HCT116 (cell line): ENCODE measurements at places on chromosomes 2 and 18.

DNA sequence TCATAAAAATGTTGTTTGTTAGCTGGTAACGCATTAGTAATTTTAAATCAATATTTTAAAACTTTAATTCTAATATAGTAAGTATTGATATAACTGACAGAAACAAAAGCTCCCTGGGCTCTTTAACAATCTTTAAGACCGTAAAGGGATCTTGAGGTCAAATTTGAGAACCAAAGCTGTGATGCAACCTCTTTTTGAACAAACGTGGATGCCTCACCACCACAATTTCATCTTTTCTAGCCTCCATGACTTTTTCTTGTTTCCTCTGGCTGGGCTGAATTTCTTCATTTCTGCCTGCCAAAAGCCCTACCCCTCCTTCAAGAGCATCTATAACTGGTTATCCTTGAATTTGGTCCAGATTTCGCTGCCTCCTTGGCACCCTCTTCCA lies 563 bp upstream of the POLE4 start:
- DNase-seq = no peak

DNA sequence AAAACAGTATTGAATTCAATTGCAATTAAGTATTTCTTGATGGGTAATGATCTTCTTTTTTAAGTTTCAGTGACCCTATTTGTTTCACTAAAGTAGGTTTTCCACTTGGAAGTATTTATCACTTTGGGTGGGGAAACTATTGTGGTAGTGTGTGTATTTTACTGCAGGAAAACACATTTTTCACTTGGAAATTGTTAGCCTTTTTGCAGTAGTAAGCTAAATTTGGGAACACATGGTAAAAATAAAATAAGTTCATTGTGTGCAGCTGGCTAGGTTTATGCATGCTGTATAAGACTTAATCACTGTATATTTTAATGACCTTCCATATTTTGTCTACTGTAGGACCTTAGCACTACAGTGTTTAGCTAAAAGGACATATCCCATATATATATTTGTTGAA lies 28.5 kb upstream of the RTTN start:
- DNase-seq = no peak

DNA sequence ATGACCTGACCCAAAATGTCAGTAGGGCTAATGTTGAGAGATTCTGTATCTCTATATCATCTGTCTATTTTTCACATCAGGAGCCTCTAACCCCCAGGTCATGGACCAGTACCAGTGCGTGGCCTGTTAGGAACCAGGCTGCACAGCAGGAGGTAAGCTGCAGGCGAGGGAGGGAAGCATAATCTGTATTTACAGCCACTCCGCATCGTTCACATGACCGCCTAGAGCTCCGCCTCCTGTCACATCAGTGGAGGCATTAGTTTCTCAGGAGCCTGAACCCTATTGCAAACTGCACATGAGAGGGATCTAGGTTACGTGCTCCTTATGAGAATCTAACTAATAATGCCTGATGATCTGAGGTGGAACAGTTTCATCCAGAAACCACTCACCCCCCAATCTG lies 180.6 kb downstream of the RDH14 start:
- no peak for DNase-seq

DNA sequence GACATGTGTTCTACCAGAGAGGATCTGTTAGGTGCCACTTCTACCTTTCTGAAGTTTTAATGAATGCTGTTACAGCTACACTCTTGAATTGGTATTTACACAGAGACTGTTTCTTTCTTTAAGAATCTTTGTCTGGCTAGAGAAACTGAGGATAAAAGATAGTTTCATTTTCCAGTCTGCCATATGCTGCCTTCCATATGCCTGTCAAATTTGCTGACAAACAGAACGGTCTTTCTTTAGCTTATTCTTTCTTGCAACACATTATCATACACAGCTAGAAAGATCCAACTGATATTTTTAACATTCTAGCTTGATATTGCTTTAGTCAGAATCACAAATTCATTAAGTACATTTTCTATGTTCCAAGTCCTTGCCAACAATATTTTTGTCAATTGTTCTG lies 409.8 kb upstream of the CELF4 start:
- DNase-seq = no peak

DNA sequence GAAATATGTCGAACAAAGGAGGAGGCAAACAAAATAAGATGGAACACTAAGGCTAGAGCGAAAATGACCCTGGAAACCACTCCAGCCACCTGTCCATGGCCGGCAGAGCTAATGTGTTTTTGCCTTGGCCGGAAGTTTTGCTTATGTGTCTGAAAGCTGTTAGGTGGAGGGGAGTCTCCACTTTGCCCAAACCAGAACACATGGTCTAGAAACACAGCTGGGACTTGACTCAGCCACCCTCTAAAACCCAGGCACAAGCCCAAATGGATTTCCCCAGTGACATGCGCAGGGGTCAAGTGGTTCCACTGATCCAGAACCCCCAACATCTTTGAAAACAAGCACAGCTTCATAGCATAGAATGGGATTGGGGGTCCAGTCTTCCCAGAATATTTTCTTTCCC lies 159.3 kb downstream of the ZBTB7C start:
- DNase-seq = no peak

- DNase-seq = no peak
Observed at GRCh38 chr2:235384624-235385023, 109.2 kb upstream of the AGAP1 start.

- DNase-seq = no peak
Observed at GRCh38 chr2:166282154-166282553, 93.6 kb downstream of the SCN9A start.

GRCh38 chr18:74533666-74534065 lies 634 bp upstream of the CNDP1 start:
- no peak for DNase-seq

- DNase-seq = no peak
Observed at GRCh38 chr2:88170472-88170892, 336 bp downstream of the THNSL2 start.

DNA sequence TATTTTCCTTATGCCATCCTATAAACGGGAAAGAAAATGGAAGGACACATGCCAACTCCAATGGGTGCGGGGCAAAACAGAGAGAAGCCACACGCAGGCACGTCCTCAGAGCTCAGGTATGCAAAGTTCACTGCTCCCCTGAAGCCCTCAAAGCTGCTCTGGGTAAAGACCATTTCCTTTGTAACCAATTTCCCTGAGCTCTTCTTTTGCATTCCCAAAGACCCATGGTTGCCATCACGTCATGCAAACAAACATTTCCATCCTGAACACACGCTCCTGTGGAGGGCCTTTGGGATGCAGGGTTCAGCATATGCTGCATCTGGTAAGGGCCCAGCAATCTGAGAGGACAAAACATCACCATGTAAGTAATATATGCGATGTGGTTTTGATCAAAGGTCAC lies 69.4 kb downstream of the EMILIN2 start:
- no peak for DNase-seq

DNA sequence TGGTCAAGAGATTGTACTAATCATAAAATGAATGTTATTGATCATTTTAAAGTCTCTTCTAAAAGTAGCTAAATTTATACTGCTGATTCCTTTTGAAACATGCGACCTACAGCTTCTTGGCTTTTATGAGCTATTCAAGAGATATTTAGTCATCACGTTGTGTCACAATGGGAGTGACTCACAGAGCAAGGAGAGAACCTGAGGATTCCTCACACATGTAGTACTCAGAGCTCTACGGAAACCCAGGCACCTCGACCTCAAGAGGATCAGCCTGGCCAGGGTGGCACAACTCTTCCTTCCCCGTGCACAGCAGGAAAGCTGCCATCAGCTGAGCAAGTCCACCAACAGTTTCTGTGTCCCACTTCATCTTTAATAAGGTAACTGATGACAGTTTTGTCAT lies at the start of gene DHRS9:
Gene DHRS9, plus strand, starts transcription at position 223 of the 400 bp plus-strand sequence. CDS start 12,019 bp downstream, outside the sequence.
- peak; percentile 79 for DNase-seq

- no peak for DNase-seq
Observed at GRCh38 chr2:219718066-219718465, 90.6 kb downstream of the SLC4A3 start.

DNA sequence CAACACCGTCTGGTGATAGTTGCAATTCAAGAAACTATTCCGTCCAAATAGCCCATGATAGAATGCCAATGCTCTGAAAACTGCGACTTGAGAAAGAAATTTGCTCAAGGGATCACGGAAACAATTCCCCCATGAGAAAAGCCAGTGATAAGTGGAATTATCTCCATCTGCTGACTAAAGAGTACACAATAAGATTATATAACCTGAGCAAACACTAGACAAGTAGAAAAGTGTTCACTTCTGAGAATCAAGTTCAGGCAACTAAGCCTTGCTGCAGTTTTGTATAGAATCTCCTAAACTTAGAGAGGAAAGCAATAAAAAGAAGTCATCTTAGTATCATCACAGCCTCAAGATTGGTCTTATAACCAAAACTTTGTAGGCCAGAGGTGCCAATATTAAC lies 336.3 kb upstream of the NRXN1 start:
- no peak for DNase-seq

- DNase-seq = no peak
Observed at GRCh38 chr18:2917259-2918047, 70.6 kb downstream of the EMILIN2 start.

- DNase-seq = no peak
Observed at GRCh38 chr2:186629250-186629996, 39.6 kb downstream of the ITGAV start.

DNA sequence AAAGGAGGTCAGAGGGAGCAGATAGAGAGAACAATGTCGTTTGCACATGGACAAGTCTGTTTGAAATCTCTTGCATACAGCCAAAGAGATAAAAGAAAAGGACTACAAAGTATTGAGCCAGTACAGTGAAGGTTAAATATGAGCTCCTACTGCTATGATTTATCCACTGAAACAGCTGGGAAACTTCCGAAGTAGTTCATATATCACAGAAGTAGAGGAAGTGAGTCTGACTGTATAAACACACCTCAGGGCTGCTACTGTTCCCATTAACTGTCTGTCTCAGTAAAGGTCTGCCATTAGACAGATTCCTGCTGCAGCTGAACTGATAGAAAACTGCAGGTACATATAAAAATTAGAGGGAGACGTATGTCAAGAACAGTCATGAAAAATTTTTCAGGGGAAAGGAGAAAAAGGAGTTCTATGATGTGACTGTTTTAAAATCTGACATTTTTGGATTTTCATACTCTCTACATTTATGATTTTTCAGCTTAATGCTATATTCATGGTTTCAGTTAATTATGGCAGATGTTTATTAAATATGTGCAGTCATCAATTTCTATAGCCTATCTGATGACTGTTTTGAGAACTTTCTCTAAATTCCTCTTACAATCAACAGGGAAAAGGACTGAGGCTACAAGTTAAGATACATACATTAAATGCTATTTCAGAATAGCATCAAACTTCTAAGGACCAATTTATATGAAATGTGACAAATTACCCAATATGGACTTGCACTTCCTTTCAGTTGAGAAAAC lies 364.7 kb downstream of the ERBB4 start:
- DNase-seq = no peak

DNA sequence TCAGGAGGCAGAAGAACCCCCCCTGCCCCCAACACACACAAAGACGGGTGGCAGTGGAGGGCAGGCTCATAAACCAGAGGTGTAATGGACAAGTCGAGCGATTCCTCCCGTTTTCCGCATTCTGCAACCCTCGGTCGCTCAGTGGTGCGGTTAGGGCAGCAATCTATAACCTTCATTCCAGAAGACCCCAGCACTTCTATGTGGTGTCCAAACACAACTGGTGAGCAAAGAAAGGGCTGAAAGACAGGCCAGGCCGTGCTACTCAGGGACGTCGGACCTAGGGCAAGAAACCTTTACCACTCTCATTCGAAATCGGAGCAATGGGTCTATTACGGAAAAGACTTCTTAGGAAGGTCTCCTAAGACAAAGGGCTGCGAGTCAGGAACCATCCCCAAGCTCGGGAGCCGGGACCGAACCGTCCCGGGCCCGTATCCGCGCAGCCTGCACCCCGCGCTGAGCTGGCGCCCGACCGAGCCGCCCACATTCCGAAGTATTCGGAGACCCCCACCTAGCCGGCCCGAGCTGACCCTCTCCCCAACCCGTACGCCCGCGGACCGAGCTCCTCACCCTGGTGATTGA lies 568 bp downstream of the ARL5A start:
- DNase-seq = no peak

DNA sequence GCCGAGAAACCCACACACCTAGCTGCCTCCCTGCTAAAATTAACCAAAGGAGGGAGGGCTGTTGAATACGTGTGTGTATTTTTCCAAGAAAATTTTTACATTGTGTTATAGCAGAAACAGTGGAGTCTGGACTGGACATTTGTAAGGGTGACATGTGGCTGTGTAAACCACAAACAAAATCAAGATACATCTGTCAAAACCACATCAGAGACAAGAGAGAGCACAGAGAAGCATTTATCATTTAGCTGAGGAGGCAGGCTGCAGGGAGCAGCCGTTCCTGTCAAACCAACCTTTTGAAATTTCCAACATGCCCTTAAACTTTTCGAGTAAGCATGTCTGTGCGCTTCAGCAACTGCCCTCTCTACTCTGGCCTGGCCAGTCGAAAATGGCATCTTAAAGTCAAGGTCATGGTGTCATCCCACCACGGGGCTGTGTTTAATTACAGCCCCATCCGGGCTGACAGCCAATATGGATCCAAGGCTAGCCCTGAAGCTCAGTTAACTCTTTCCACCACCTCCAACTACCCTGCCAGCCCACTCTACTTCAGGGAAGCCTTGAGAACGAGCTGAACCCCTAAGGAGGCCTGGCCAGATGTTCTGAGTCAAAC lies 8.4 kb downstream of the BCL11A start:
- DNase-seq = no peak

GRCh38 chr2:224155371-224155770 lies 116.3 kb upstream of the SERPINE2 start:
- DNase-seq = no peak

DNA sequence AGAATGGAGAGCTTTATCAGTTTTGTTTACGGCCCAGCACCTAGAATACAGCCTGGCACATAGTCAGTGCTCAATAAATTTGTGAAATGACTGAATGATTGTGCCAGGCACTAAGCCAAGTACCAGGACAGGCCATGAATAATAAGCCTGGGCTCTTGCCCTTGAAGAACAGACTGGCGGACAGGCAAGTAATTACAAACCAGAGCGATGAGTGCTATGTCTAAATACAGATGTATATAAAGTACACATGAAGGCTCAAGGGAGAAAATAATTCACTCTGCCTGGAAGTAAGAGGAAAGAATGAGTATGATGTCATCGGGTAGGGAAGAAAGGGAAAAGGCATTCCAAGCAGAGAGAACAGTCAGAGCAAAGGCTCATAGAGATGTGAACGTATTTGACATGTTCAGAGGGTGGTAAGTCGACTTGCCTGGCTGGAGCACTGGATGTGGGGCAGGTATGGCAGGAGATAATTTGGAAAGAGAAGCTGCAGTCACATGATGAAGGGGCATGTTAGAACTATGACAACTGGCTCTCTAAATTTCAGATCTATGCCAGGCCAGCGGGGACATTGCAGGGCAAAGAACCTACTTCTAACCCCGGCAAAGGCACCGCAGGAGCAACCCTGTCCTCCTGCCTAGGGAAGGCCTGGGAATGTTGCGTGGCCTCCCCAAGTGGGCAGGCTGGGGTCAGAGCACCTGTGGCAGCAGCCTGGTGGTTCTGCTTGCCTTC lies 119.1 kb upstream of the STPG4 start:
- DNase-seq = no peak

GRCh38 chr2:58479535-58480140 lies 238.5 kb upstream of the FANCL start:
- no peak for DNase-seq

GRCh38 chr2:144971786-144972335 lies 451.9 kb upstream of the ZEB2 start:
- DNase-seq = no peak
